ENCODE measurements at places on chromosomes 6 and 20.

GRCh38 chr6:119781365-119781764 is 431.8 kb upstream of the MAN1A1 start:
- DNase-seq: peak; percentile 32

DNA sequence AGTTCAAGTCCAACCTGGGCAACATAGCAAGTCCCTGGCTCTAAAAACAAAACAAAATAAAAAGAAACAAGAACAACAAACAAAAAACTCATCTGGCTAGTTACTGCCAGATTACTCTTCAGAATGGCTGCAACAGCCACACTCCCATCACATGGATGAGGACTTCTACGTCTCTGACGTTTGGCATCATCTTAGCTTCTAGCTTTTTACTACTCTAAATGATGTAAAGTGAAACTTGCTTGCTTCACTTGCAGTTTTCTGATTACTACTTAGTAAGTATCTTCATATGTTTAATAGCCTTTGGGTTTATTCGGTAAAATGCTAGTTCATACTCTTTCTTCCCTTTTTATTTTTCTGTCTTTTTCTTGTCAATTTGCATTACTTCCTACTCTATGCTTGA is 161.1 kb upstream of the CARMIL1 start:
- no peak for DNase-seq

DNA sequence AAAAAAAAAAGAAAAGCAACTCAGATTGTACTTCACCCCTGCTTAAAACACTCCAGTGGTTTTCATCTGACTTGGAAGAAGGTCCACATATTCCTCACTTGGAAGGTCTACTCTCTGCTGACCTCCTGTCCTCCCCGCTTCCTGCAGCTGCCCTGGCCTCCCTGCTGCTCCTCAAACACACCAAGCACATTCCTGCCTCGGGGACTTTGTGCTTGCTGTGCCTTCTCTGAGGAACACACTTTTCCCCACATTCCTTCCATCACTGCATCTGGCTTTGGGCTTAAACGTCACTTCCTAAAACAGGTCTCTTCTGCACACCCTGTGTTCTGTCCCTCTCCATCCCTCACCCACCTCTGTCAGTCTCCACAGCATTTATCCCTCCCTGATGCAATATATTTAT is 4.9 kb upstream of the PDYN start:
- peak; percentile 16 for DNase-seq

- DNase-seq: no peak
These were observed 11.7 kb upstream of the C6orf118 start for GRCh38 chr6:165321150-165321549.

GRCh38 chr6:170296746-170297575 is 6.1 kb upstream of the DLL1 start:
- DNase-seq: peak; percentile 96

DNA sequence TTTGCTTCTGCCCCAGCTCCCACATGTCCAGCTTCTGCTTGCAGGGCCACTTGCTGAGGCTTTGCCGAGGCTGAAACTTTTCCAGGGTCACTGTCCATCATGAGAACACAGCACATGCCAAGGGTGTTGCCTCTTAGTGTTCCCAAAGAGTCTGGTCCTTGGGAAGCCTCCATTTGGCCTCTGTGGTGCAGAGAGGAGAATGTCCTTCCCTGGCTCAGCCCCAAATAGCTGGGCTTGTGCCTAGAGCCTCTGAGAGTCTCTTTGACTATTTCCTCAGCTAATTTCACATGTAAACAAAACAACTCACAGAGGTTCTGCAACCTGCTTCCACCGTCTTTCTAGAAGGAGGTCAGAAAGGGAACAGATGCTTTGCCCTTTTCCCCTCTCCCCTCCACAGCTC is 40.4 kb upstream of the RAB23 start:
- no peak for DNase-seq

GRCh38 chr6:57183336-57183735 is 11.2 kb downstream of the BAG2 start:
- DNase-seq: no peak

DNA sequence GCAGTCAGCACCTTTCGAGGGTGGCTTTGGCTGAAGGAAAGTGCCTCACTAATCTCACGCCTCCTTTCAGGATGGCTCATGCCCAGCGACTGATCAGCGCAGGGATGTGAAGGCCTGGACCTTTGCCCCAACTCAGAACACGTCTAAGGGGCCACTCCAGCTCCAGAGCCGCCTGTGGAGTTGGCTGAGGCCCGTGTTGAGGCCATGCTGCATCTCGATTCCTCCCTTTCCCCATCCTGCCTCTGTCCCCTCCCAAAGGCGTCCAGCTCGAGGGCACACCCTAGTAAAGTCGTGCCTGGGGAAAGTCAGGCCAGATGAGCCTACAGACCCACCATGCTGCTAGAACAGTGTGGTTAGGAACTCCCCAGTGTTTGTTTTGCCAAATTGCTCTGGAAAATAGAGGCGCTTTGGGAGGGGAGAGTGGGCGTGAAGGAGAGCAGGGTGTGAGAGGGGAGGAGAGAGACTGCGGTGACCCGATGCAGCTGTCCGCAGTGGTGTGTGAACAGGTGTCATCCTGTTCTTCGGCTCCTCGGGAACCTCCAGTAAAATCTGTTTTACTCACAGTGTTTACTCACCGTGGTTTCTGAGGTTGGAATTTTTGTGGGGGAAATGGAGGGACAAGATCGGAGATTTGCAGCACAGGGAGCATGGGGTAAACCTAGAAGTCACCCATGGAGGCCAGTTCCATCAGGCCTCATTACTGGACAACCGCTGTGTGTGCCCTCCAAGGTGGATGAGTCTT is 85.0 kb upstream of the PMEPA1 start:
- peak; percentile 61 for DNase-seq

DNA sequence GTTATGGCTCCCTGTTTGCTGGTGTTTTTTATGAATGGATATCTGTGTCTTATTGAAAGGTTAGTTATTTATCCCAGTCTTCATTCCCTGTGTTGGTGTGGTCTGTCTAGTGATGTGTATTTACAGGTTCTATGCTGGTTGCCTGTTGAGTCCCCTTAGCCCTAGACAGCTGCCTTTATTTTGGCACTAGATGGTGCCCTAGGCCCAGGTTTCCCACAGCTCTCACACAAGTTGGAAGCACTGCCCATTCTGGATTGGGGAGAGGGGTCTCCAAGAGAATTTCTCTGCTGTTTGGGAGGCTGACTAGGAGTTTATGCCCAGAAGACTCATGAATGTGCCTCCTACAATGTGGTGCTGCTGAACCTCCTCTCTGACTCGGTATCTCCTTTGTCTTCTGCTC is 12.4 kb downstream of the GRM1 start:
- DNase-seq: peak; percentile 34

- DNase-seq: no peak
These were observed 22.3 kb downstream of the GCNT2 start for GRCh38 chr6:10543488-10543887.

DNA sequence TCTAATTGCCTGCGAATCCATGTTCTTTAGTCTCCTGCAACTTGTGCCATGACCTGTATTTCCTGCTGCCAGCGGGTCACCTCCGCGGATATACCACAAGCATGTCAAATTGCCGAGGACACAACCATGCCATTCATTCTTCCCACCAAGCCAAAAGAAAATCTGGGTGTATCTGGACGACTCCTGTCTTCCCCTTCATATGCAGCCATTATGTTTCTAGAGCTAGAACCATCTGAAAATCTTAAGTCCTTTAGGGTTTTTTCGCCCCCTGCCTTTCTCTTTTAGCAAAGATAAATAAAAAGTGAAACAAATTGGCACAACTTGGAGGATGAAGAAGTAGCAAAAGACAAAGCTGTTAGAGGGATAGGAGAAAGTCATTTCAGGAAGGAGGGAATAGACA is 242.6 kb downstream of the ARID1B start:
- peak; percentile 35 for DNase-seq

DNA sequence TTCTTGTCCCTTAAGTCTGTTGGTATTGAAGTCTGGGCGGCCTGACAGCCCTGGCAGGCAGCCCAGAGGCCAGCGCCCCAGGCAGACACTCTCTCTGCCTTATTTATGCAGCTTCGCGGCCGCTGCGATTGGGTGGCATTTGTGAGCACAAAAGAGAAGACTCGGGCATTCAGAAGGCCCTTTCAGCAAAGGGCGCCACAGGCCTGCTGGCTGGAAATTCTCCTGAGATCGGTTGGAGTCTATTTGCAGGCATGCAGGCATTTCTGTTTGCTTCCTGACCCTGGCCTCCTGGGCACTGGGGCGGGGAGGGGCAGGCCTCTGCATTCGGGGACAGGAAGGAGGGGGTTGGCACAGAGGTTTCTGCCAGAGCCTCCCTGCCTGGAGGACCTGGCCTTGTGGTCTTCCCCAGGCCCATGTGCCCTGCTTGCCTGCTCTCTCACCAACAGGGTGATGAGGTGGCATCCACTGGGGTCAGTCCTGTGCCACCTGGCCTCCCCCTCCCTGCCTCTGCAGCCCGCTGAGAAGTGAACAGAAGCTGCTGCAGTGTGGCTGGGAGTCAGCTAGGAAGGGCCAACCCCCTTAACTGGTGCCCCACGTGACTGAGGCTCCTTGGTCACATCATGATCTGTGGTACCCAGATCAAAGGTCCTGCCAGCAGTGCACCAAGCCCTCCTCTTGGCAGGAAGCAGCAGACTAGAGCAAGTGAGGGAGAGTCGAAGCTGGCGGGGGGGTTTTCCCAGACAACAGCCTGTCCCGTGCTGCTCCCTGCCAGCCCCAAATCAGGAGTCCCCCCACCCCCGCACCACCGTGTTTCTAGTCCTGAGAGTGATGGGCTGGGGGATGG is 16.6 kb upstream of the CCDC167 start:
- peak; percentile 99 for DNase-seq

DNA sequence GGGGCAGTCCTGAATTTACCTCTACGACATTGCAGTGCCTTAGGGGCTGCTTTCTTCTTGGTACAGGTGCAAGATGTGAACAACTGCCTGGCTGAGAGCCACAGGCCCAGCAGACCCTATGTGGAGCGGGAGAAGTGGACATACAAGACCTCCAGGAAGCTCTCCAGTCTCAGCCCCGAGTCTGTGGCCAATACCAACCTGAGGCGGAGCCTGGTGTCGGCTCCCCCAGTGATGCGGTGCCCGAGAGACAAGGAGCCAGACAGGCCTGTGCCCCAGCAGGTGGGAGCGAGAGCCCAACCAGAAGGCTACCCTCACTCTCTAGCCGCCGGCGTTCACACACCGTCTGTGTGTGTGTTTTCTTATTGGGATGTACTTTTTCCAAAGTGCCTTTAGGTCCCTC is 59.6 kb downstream of the EFCAB8 start:
- no peak for DNase-seq

DNA sequence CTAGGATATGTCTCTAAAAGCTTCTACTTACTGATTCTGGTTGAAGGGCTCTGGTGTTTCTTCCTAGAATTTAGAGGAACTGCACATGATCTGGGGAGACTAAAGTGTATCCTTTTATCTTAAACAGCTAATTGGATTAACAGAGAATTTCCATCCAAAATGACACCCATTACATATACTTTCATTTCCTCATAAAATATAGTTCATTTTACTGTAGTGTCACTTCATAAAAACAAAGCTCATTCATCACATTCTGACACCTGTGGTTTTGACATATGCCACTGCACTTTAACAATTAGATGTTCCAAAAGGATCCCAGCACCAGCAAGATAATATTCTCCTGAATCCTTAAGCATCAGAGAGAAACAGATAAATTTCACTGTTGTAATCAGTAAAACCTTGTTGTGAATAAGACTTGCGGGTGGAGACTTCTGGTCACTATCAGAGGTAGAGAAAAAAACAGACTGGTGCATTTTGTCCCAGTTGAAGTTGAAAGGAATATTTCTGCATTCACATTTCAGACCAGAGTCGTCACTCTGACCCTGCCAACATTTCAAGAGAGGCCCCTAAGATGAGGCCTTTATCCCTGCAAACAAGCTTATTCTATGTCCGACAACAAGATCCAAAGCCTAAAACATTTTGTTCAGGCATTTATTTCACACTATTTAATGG is 175.3 kb upstream of the BMP5 start:
- no peak for DNase-seq

DNA sequence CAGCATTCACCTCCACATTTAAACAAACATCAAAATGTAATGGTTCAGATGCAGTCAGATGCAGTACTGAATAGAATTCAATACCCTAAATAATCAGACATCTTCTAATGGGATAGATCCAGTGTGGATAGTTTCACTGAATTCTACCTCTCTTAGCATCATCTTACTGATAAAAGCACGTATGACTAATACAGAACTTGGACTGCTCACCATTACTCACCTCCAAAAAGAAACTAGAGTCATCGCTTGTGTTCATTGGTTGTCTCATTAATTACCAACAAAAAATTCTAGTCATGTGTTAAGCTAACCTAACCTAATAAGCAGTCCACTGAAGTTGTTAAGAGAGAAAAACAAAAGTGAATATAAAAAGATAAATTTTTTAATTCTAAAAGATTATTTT is 165.9 kb upstream of the IRAK1BP1 start:
- DNase-seq: no peak

GRCh38 chr6:109867970-109868358 is 110.1 kb upstream of the GPR6 start:
- no peak for DNase-seq

GRCh38 chr6:77136086-77136485 is 327.2 kb downstream of the HTR1B start:
- no peak for DNase-seq

DNA sequence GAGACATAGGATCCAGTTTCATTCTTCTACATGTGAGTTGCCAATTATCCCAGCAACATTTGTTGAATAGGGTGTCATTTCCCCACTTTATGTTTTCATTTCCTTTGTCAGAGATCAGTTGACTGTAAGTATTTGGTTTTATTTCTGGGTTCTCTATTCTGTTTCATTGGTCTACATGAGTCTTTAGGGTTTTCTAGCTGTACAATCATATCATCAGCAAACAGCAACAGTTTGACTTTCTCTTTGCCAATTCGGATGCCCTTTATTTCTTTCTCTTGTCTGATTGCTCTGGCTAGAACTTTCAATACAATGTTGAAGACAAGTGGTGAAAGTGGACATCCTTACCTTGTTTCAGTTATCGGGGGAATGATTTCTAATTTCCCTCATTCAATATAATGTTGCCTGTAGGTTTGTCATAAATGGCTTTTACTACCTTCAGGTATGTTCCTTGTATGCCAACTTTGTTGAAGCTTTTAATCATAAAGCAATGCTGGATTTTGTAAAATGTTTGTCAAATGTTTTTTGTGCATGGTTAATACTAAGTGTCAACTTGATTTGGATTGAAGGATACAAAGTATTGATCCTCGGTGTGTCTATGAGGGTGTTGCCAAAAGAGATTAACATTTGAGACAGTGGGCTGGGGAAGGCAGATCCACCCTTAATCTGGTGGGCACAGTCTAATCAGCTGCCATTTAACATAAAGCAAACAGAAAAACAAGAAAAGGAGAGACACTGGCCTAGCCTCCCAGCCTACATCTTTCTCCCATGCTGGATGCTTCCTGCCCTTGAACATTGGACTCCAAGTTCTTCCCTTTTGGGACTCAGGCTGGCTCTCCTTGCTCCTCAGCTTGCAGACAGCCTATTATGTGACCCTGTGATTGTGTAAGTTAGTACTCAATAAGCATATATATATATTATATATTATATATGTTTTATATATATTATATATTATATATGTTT is 23.3 kb downstream of the MICA start:
- DNase-seq: no peak

GRCh38 chr20:59207742-59208357 is 44.2 kb downstream of the ZNF831 start:
- DNase-seq: peak; percentile 80
